ENCODE measurements at places on chromosomes 4 and X. TPM values are rescaled to one million over a fixed set of nuclear protein-coding genes. Genes with fewer than 3 reads are reported as not detected.
A peak's percentile ranks its signal among the peaks of the same experiment; 100 is the strongest.

The PAGE2B gene
- not detected for polyA plus RNA-seq

The ARHGAP36 gene
- polyA plus RNA-seq: 0.40 TPM

DNA sequence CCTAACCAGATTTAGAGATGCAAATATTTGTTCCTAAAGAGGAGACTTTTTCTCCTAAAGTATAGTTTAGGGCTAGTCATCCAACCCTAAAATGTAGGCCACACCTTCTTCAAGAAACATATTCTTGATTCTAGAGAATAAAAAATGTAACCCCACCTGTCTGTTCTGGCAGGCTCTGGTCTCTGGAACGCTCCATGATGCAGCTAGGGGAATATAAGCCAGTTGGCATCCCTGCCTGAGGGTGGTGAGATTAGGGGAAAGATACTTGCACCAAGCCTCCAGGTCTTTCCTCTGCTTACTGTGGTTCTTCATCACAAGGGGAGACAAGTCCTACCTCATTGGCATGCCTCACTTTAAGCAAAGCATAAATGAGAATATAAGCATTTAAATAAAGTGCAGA lies 21.2 kb upstream of the TBC1D9 start:
- DNase-seq: no peak

DNA sequence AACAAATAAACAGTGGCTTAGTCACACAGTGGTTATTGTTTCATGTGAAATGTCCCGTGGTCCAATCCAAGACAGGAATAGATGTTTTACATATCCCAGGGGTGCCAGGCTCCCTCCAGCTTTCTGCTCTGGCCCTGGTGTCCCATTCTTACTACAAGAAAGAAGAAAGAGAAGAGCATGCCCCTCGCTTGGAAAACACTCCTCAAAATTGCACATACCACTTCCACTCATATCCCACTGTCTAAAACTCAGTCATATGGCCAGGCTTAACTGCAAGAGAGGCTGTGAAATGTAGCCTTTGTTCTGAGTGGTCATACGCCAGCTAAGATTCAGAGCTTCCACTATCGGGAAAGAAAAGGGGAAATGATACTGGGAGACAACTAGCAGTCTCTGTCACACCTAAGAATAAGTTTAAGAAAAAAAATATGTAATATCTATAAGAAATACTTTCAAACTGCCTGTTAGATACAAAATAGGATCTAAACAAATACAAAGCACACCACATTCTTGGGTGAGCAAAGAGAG lies 306.8 kb upstream of the FAM241A start:
- DNase-seq: no peak

The ITGB1BP2 gene
- 2.6 TPM for polyA plus RNA-seq

GRCh38 chrX:20740443-20740842 lies 473.7 kb upstream of the RPS6KA3 start:
- no peak for DNase-seq

GRCh38 chrX:19966056-19966455 lies 24.8 kb downstream of the BCLAF3 start:
- no peak for DNase-seq

GRCh38 chr4:55721651-55722050 lies 85.6 kb upstream of the NMU start:
- DNase-seq: no peak

DNA sequence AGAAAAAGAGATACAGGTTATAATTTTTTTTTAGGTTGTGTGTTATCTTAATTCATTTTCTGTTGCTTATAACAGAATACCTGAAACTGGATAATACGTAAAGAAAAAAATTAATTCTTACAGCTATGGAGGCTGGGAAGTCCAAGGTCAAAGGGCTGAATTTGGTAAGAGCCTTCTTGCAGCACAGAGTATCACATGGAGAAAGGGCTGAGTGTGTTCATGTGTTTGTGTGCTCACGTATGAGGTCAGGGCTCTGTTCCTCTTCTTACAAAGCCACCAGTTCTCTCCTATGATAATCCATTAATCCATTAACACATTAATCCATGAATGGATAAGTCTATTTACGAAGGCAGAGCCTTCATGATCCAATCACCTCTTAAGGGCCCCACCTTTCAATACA lies 8.6 kb upstream of the RAB28 start:
- no peak for DNase-seq

- no peak for DNase-seq
These were observed 646 bp downstream of the ABCB7 start for GRCh38 chrX:75155447-75155826.

DNA sequence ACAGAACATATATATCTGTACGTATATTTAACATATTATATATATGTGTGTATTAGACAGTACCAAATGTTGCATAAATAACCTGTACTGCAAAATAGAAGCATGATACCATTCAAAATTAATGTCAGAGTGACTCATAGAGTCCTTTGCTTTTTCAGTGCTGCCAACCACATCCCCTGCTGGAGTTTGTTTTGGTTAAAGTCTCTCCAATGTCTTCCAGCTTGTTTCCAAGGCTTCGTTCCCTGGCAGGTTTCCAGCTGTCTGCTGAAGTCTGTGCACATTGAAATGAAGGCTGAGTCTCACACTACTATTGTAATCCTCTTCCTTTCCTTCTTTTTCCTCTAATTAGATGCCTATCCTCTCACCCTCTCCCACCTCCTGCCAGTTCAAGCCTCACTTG lies 14.9 kb downstream of the NRK start:
- DNase-seq: peak; percentile 51
